ENCODE measurements at places on chromosomes 16 and 17.

GRCh38 chr16:30972872-30973271 is 12.1 kb upstream of the HSD3B7 start:
- no peak for DNase-seq

DNA sequence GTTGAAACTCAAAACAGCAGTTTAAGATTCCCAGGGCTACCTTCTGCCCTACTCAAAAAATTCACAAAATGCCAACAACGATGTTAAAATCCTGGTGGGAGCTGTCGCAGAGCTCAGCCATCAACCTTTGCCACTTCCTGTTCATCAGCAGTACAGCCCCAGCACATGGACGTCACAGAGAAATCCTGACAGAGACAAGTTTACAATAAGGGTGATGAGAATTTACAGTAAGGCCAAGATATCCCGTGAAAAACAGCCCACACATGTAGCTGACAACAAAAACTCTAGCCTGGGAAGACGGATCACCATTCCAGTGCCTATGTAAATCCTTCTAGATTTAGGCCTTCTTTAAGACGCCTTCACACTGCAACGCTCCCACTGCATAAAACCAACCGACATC is 18.8 kb downstream of the USP22 start:
- DNase-seq, result no peak

GRCh38 chr16:88651276-88651988 is 579 bp upstream of the CYBA start:
- no peak for DNase-seq

- no peak for DNase-seq
Observed at GRCh38 chr17:74239172-74239571, 25.8 kb downstream of the TTYH2 start.

DNA sequence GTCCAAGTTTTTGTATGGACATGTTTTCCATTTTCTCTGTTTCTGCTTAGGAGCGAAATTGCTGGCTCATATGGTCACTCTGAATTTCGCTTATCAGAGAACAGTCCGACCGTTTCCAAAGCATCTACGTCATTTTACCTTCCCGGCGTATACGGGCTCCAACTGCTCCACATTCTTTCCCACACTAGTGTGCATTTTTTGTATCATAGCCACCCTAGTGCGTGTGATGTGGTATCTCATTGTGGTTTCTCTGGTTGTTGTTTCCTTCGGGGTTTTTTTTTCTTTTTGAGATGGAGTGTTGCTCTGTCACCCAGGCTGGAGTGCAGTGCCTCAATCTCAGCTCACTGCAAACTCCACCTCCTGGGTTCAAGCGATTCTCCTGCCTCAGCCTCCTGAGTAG is 31.0 kb upstream of the BHLHA9 start:
- no peak for DNase-seq

- no peak for DNase-seq
Observed at GRCh38 chr17:71494062-71494855, 626.6 kb upstream of the SOX9 start.

GRCh38 chr17:28912281-28912937 is 9.5 kb upstream of the DHRS13 start:
- DNase-seq, result no peak

GRCh38 chr17:79219208-79219935 is 144.7 kb downstream of the ENGASE start:
- DNase-seq, result no peak

DNA sequence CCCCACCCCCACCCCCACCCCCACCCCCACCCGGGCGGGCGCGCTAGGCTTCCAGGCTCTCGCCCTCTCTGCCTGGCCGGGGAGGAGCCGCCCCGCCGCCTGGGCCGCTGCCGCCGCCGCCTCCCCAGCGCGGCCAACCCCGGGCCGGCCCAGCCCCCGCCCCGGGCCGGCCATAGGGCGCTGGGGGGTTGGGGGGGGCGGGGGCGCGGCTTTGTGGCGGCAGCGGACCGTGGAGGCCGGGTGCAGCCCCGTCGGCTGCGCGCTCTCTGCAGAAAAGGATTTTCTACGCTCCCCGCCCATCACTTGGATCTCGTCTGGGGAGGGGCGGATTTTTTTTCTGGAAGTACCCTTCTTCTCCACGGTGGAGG is 230.9 kb downstream of the MRTFB start:
- DNase-seq, result no peak

Data from AG04449 (cell line).